ENCODE measurements at places on chromosomes 4 and X.

DNA sequence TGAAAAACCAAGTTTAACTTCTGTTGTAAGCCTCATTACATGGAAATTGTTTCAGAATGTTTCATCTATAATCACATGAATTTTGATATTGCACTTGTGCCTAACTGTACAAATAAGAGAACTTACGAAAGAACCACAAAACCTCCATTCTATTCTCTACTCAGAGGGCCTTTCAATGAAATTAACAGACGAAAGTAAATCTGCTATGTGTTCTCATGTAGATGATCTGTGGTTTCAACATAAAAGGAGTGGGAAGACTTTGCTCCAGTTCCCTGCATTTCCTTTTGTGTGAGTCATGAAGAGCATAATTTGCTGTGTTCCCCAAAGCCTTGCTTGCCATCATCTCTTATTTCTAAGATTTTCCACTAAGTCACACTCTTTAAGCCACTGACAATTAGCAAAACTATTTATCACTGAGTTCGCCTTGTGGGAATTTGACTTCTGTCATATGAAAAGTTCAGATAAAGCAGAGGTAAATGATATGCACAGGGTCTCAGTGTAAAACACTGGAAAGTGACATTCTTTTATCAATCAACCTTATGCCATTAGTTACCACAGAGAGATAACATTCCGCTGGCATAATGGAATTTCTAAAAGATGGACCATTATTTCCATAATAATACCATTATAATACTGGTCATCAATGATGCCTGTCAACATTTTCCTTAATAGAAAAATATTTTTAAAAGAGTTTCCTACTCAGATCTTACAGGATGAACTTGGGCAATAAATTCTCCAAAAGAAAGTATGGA lies 329.8 kb downstream of the NR3C2 start:
- peak; percentile 15 for DNase-seq

DNA sequence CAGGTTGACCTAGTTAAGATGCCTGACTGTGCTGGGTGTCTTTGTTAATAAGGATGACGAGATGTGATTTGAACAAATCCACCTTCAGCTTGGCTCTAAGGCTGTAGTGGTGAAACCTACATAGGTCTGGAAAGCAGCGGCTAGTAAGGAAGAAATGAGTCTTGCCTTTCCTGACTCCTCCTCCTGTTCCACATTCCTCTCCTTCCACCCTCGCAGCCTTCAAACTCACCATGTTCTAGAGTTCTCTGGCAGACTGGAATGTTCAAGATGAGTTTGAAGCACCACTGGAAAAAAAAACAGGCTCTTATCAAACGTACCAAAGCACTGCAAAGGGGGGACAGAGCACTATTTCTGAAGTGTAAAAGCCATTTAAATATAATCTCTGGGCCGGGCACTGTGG lies 395.4 kb downstream of the BMPR1B start:
- no peak for DNase-seq

DNA sequence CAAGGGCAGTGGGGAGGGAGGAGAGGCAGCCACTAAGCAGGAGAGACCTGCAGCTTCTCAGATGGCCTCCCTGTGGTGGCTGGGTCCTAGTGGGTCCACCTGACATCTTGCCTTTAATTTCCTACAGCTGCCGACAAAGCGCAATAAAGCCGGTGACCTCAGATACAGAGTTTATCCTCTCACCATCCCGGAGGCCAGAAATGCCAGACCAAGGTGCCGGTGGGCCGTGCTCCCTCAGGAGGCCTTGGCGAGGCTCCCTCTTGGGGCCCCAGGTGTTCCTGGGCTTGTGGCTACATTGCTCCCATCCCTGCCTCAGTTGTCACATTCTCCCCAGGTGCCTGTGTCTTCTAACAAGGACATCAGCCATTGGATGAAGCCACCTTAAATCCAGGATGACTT lies 103.0 kb downstream of the ADRA2C start:
- no peak for DNase-seq

DNA sequence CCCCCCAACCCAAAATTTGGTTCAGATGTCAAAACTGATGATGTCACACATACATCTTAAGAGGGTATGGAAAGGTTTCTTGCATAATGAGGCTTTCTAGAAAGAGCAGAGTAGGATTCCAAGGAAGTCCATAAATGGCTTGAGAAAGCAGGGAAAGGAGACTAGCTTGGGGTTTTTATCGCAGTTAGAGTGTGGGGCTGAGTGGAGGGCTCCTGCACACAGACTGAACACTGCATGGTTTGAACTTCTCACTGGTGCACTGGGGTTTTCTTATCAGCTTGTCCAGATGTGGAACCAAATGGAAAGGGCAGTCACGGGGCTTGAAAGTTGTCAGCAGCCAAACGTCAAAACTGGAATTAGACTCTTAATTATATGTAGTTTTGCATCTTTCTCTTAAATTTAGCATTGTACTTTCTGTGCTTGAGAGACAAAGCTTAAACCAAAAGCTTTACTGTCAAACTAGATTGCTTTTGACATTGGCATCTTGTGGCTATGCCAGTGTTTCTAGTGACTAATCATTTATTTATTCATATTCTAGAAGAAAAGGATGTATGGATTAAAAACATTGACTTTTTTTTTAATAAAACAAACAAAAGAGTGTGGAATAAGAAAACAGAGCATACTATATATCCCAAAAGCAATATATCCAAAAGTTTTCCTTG lies 78.3 kb upstream of the STIM2 start:
- no peak for DNase-seq

- DNase-seq, result peak; percentile 45
Observed at GRCh38 chrX:124641737-124642491, 295.6 kb downstream of the SH2D1A start.

DNA sequence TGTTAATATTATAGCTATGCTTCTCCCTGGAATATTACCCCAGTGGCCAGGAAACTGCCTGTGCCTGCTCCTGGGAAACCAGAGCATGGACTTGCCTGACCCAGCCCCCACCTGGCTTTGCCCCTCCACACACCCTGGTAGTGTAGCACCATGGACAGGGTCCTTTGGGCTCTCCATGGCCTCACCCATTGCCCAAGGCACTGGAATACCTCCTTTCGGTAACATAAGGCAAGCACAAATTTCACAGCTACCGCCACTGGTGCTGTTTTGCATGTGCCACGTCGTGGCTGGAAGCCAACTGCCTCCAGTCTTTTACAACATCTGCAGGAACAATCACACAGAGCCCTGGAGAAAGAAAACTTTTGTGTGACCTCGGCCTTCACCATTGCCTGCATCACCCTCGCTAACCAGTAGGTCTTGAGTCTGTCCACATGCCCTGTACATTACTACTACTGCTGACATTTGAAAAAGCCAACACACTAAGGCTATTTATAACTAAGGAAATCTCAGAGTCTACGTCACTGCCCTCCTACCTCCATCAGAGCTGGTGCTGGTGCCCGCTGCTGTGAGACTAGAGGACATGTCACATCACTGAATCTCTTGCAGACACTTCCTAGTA lies 47.7 kb downstream of the HPGD start:
- peak; percentile 14 for DNase-seq

DNA sequence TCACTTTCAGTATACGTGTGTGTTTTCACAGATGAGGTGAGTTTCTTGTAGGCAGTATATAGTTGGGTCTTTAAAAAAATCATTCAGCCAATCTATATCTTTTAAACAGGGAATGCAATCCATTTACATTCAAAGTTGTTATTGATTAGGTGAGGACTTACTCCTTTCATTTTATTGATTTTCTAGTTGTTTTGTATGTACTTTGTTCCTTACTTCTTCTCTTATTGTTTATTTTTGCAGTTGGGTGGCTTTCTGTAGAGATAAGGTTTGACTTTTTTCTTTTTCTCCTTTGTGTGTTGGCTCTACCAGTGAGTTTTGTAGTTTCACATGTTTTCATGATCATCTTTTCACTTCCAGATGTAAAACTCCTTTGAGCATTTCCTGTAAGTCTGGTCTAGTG lies 83.1 kb downstream of the MAGED1 start:
- DNase-seq, result no peak

DNA sequence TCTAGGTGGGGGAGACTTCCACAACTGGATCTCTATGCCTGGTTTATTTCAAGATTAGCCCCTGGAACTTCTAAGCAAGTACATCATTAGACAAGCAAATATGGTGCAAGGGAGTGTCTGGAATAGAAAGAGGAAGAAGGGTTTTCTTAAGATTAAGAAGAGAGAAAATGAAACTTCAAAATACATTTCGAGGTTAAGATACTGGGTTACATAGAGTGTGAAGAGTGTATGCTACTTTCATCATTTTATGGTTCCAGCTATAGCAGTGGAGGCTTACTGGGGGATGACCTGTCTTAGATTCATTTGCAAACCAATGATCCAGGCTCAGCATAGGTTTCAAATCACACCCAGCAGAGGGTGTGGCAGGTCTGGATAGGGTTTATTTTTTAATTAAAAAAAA lies 144.4 kb upstream of the GATB start:
- DNase-seq, result no peak

- DNase-seq, result no peak
Observed at GRCh38 chr4:3871181-3871852, 105.1 kb downstream of the ADRA2C start.

GRCh38 chr4:2871466-2871865 lies 27.8 kb downstream of the ADD1 start:
- no peak for DNase-seq

GRCh38 chr4:170089668-170090351 lies at the start of gene AADAT:
AADAT (minus strand) TSS chr4:170089956; CDS start chr4:170089690, 266 bp downstream.
- peak; percentile 57 for DNase-seq

DNA sequence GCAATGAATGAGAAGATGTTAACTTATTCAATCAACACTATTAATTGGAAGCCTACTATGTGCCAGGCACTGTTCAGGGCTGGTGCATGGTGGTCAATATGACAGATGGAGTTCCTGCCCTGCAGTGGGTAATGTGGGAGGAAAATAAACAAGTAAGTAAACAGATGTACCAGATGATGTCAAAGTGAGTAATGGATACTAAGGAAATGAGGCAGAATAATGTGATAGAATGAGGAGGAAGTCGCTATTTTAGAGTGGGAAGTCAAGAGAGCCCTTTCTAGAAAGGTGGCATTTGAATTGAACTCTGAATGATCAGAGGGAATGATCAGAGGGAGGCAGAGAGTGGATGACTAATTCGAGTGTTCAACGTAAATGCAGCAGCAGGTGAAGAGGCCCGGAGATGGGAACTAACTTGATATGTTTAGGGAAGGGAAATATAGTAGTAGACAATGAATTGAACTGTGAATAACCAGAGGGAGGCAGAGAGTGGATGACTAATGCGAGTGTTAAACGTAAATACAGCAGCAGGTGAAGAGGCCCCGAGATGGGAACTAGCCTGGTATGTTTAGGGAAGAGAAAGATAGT lies 48.3 kb downstream of the HMGB3 start:
- DNase-seq, result peak; percentile 30

DNA sequence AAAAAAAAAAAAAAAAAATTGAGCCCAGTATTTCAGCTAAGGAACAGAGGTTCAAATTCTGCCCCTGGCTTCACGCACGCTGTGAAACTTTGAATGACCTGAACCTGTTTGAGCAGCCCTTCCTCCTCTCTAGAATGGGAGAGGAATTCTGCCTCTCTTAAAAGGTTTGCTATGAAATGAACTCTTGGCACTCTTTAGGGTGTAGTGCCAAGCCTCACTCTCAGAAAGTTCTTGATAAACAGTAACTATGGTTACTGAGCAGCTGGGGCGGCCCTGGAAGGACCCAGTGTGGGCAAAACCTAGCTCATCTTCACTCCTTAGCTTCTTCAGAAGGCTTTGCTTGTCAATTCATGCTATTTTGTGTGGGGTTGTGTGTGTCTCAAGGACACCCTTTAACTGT lies 73.7 kb downstream of the GEMIN8 start:
- no peak for DNase-seq

- no peak for DNase-seq
Observed at GRCh38 chr4:36241771-36242170, 2.5 kb downstream of the ARAP2 start.

DNA sequence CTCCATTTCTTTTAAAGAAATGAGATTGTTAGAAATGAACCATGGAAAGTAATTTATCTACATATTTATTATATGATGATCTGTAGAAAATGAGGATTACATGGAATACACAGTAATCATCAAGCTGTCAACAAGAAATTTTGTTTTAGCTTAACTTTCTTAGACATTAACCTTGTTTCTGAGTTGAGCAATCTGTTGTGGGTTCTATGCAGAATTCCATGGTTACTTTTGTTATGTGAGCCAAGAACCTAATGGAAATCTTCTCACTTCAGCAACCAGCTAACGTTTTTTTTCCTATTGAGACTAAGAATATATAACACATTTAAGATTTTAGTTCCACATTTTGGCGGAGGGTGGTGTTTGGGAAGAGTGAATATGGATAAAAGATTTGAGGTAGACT lies 136.1 kb upstream of the SLC4A4 start:
- DNase-seq, result no peak

DNA sequence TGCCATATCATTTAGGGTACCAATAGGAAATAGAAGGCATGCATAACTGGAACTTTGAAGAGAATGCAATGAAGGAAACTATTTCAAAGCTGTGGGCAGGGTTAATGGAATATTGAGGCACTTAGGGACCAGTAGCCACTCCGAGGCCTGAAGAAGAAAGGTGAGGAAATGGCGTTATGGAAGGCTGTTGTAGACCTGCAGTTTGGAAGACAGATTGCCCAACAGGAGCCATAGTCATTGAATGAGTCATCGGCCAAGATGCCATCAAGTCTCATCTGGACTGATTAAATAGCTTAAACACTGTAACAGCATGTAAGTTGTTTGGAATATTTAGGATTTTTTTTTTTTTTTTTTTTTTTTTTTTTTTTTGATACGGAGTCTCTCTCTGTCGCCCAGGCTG lies 11.6 kb downstream of the CXCL13 start:
- DNase-seq, result peak; percentile 96

DNA sequence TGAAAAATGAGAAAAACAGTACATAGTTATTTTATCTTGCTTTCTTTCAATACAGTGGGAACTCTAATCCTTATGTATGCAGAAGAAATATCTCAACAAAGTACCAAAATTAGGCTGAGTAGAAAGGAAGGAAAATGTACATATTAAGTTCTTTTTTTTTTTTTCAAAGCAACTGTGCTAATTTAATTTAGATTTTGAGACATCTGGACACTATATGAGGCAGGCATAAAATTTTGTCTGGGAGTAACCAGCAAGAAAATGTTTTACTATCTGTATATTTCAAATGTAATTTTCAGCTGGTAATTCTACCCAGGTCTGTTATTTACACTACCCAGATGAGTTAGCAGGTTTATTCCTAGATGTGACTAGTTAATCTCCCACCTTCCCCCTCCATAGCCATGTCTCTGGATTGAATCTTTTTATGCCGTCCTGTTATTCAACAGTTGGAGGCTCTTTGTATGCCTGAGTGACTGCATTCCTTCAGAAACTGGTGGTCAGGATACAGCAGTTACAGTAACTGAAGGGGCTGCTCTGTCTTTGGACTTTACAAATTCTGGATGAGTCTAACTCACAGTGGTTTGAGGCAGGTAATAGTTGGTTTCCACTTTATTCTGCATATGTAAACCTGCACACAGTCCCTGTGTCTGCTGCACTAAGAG lies 633.6 kb downstream of the PCDH18 start:
- no peak for DNase-seq

DNA sequence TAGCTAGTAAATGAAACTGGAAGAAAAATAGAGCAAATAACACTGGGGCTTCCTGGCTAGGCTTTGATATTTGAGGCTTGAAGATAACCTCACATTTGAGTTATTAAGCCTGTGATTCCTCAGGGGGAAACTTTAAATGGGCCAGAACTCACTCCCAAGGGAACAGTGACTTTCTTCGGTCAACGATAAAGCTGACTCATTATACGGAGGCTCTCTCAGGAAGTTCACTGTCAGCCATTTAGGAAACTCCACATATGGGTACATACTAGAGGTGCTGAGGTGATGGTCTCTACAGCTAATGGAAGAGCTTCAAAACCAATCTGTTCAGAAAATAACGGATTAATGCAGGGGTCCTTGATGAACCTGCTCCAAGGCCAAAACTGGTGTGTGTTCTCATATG lies 120.8 kb downstream of the SH2D1A start:
- no peak for DNase-seq

- no peak for DNase-seq
Observed at GRCh38 chr4:130183766-130184165, 1087.8 kb downstream of the C4orf33 start.
